ENCODE measurements at places on chromosomes 5 and 9.
A peak's percentile ranks its signal among the peaks of the same experiment; 100 is the strongest.

DNA sequence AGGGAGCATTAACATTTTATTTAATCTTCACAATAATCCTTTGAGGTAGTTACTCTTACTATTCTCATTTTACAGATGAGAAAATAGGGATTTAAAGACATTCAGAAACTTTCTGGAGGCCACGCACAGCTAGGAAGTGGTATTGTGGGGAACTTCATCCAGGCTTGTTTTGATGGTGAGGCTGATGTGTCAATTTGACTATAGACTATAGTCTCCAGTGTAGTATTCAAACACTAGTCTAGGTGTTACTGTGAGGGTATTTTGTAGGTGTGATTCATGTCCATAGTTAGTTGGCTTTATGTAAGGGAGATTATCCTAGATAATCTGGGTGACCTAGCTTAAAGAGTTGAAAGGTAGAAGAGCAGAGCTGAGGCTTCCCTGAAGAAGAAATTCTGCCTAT, 54.1 kb upstream of the ELL2 start:
- DNase-seq: no peak
- no peak overlapping the region for H3K4me3 ChIP-seq
- H3K4me1 ChIP-seq: no peaks in the 10 kb centered on the region
- H3K36me3 ChIP-seq: no peaks in the 10 kb centered on the region

DNA sequence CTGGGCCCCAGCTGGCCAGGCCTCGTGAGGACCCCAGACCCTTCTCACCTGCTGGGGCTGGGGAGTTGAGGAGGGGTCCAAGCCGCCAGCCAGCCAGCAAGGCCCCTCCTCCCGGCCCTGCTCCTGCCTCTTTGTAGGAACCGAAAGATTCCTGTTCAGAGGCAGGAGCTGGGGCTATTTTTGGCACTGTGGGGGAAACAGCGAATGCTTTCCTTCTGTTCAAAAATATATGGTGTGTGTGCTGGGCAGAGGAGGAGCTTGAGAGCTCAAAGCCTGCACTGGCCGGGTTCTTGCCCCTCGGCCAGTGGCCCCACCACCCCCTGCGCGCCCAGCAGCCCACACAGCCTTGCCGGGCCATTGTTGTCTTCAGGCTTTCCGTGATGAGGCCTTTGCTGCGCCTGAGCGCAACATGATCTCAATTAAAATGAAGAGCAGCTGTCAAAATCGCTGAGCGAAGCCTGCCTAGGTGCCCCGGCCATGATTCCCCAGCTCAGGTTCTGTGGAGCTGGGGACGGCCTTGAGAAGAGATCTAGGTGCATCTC, 13.4 kb downstream of the NCS1 start:
- H3K4me3 ChIP-seq: no peak overlapping the region
- H3K27ac ChIP-seq: peak overlapping the region; percentile 36
- H3K27me3 ChIP-seq: no peaks in the 10 kb centered on the region
- H3K4me1 ChIP-seq: no peaks in the 10 kb centered on the region

DNA sequence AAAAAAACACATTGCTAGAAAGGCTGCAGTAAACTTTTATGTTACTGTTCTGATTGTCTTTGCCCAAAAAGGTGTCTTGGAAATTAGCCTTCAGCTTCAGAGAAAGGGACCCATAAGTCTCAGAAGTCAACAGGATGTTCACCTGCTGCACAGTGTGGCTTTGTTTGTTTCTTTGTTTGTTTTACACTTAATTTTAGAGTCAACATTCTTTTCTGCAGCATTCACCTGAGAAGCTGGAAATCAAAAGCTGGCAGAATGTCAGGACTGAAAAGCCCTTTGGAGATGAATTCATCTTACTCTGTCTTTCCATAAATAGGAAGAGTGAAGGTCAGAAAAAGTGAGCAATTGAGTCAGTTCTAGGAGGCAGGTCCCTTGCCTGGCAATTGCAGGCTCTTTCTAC, 170.0 kb downstream of the PAPPA start:
- no peaks in the 10 kb centered on the region for H3K4me1 ChIP-seq
- H3K36me3 ChIP-seq: no peaks in the 10 kb centered on the region
- no peak for DNase-seq
- H3K27ac ChIP-seq: no peak overlapping the region

DNA sequence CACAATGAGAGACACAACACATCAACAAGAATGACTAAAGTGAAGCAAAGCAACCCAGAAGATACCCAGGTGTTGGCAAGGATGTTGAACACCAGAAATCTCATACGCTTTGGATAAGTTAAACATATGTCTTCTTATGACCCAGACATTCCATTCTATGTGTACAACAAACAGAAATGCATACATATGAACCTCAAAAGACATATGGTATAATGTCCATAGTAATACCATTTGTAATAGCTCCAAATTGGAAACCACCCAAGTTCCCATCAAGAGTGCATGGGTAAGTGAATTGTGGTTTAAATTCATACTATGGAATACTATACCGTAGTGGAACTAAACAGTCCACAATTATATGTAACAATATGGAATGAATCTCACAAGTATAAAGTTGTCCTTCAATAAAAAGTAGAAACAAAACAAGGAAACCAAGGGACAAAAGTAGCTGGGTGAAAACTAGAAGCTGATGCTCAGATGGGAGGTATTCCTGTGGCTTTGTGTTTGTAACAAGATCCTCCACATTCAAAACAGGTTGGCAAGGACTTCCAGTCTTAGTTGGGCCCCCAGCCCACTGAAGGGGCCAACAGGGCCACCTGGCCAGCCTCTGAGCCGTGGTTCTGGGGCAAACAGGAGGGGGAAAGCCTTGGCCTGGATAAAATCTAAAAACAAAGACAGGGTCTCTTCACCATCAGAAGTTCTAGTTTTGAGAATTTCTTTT, 171.8 kb upstream of the PITX1 start:
- H3K4me3 ChIP-seq: no peak overlapping the region
- peaks cover 8% of the 10 kb centered on the region for H3K4me1 ChIP-seq
- peaks cover 3% of the 10 kb centered on the region for H3K27me3 ChIP-seq
- H3K27ac ChIP-seq: no peak overlapping the region
- no peaks in the 10 kb centered on the region for H3K36me3 ChIP-seq
- DNase-seq: no peak

- no peak for DNase-seq
- no peak overlapping the region for H3K27ac ChIP-seq
- no peaks in the 10 kb centered on the region for H3K27me3 ChIP-seq
Observed at GRCh38 chr9:124137009-124137943, 120.5 kb upstream of the NEK6 start.

- H3K4me1 ChIP-seq: no peaks in the 10 kb centered on the region
- peak overlapping the region; percentile 18 for H3K27ac ChIP-seq
- H3K4me3 ChIP-seq: peak overlapping the region; percentile 61
- H3K36me3 ChIP-seq: no peaks in the 10 kb centered on the region
Observed at GRCh38 chr9:106859957-106860720, 2.8 kb upstream of the ZNF462 start.

DNA sequence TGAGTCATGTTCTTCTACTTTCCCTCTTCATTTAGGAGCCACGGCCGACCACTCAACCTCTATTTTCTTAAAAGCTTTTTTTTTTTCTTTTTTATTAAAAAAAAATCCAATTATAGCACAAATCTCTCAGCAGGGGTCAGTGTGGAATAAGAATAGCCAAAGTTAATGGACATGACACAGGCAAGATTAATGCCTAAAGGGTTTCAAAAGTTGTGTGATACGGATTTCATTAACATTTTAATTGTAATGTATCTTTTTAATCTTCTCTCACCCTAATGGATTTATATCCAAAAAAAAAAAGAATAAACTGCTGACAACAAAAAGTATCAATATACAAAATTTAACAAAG, 5.4 kb downstream of the NACC2 start:
- H3K36me3 ChIP-seq: no peaks in the 10 kb centered on the region
- peaks cover 69% of the 10 kb centered on the region for H3K4me1 ChIP-seq
- DNase-seq: no peak
- H3K27ac ChIP-seq: no peak overlapping the region
- H3K27me3 ChIP-seq: no peaks in the 10 kb centered on the region

DNA sequence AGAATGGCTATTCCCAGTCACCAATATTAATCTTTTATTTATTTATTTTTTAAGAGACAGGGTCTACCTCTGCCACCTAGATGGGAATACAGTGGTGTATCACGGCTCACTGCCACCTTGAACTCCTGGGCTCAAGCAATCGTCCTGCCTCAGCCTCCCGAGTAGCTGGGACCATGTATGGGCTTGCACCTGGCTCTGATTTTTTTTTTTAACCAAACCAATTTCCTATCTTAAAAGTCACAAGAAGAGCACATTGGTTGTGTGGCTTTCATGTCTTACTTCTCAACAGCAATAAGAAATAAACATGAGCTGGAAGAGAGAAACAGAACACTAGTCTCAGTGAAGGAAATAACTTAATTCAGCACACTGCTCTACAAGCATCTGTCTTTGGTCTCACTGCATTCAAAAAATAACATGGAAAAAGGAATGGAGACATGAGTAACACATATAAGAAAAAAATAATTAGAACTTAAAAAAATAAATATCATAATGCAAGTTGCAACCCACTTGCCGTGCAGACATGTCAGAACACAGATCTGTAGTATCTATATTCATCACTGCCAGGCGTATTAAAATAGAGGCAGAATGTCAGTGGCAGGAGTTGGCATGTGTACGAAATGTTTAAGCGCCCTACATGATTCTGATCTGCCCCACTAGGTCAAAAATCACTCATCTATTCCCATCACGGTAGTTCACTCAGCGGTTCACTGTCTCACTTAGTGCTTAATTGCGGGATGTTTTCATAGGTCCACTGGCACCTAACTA, 66.4 kb downstream of the EFNA5 start:
- no peaks in the 10 kb centered on the region for H3K27me3 ChIP-seq
- H3K4me1 ChIP-seq: no peaks in the 10 kb centered on the region
- no peak overlapping the region for H3K27ac ChIP-seq
- DNase-seq: no peak
- no peaks in the 10 kb centered on the region for H3K36me3 ChIP-seq

- H3K36me3 ChIP-seq: peaks cover 89% of the 10 kb centered on the region
- H3K27me3 ChIP-seq: no peaks in the 10 kb centered on the region
- no peak overlapping the region for H3K4me3 ChIP-seq
- H3K27ac ChIP-seq: no peak overlapping the region
- H3K4me1 ChIP-seq: peaks cover under 1% of the 10 kb centered on the region
Observed at GRCh38 chr9:2116073-2116472, 100.9 kb downstream of the SMARCA2 start.

DNA sequence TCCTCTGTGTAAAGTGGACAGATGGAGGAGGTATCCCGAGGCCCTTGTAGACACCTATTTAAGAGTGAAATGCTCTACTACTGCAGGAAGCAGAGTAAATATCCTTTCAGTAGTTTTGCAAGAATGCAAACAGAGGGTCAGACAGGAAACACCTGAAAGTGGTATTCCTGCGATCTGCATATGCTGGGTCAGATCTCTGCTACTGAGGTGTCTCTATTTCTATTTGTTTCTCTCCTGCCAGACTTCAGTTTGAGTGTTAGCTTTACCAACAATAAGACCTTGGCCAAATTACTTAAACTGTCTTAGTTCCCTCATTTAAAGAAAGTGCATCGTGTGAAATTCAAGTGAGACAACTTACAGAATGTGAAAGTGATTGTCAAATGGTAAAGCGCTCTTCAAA, 47.6 kb downstream of the JAKMIP2 start:
- DNase-seq: no peak
- H3K4me3 ChIP-seq: no peak overlapping the region
- no peaks in the 10 kb centered on the region for H3K27me3 ChIP-seq
- no peaks in the 10 kb centered on the region for H3K36me3 ChIP-seq
- H3K27ac ChIP-seq: no peak overlapping the region

- no peak overlapping the region for H3K27ac ChIP-seq
- no peaks in the 10 kb centered on the region for H3K27me3 ChIP-seq
- peaks cover under 1% of the 10 kb centered on the region for H3K4me1 ChIP-seq
- no peaks in the 10 kb centered on the region for H3K36me3 ChIP-seq
- H3K4me3 ChIP-seq: no peak overlapping the region
Observed at GRCh38 chr5:31880449-31880848, 241.5 kb downstream of the PDZD2 start.

- H3K27ac ChIP-seq: no peak overlapping the region
- DNase-seq: no peak
- H3K27me3 ChIP-seq: no peaks in the 10 kb centered on the region
- no peak overlapping the region for H3K4me3 ChIP-seq
- H3K4me1 ChIP-seq: no peaks in the 10 kb centered on the region
- peaks cover 11% of the 10 kb centered on the region for H3K36me3 ChIP-seq
Observed at GRCh38 chr9:3262826-3263529, 262.8 kb downstream of the RFX3 start.

Data from upper lobe of right lung (tissue), 1 donor.